Muscle of arm (tissue), 14 donors: ENCODE measurements at places on chromosomes 7 and 10.

GRCh38 chr7:110977127-110977737 lies 113.7 kb upstream of the LRRN3 start:
- DNase-seq = no peak

DNA sequence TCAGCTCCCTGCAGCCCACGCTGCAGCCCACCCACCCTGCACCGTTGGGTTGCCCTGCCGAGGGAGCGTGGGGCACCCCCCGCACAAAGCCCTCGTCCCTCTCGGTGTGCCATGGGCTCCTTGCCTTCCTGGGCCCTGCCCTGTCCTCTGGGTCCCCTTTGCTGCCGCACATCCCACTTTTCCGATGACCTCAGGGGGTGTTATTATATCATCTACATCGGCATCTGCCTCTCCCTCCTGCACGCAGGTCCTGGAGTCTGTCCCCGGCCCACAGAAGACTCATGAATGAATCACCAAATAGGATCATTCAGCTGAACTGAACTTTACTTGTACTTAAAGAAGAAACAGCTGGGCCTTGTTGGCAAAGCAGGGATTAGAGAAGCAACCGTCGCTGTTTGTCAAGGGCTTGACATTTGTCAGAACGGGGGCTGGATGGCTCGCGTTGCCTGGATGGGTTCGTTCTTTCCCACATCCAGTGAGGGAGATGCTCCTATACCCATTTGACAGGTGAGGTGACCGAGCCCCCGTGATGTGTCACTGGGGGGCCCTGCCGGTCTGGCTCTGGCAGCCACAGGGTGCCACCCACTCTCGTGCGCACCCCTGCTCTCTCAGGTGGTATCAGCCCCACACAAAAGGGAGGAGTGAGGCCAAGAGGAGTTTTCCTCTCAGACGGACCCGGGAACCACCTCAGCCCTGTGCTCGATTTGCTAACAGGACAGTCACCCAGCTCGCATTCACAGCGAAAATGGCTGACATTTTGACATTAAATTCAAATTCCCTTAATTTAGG lies 58.6 kb upstream of the EBF3 start:
- DNase-seq = peak; percentile 68

GRCh38 chr7:117408831-117409230 lies 18.5 kb downstream of the ASZ1 start:
- DNase-seq = no peak

DNA sequence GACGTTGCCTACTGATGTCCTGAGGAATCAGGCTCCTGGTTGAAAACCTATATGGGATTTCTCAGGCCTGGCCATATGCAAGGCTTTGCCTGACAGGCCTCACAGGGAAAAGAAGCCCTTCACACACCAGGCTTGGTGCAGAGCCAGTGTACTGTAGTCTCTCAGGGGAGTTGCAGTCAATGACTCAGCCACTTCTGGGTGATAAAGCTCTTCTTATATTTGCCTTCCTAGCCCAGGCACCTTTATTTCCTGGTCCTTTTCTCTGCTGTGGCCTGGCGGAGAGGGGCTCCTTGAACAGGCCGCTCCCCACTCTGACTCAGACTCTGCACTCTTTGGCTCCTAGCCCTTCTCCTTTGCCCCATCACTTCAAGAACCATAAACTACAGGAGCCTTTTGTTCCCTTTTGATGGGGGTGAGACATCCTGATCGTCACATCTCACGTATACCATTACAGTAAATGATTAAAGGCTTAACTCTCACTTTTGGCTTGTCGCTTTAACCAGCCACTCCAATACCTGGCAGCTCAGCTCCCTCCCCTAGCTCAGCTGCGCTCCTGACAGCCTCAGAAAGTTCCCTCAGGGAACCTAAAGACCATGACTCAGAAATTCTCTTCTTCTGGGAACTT lies 33.5 kb downstream of the DPY19L1 start:
- DNase-seq = no peak

GRCh38 chr10:69483963-69484362 lies 32.7 kb downstream of the TSPAN15 start:
- DNase-seq = no peak

GRCh38 chr10:125193306-125193877 lies 33.0 kb upstream of the CTBP2 start:
- no peak for DNase-seq

DNA sequence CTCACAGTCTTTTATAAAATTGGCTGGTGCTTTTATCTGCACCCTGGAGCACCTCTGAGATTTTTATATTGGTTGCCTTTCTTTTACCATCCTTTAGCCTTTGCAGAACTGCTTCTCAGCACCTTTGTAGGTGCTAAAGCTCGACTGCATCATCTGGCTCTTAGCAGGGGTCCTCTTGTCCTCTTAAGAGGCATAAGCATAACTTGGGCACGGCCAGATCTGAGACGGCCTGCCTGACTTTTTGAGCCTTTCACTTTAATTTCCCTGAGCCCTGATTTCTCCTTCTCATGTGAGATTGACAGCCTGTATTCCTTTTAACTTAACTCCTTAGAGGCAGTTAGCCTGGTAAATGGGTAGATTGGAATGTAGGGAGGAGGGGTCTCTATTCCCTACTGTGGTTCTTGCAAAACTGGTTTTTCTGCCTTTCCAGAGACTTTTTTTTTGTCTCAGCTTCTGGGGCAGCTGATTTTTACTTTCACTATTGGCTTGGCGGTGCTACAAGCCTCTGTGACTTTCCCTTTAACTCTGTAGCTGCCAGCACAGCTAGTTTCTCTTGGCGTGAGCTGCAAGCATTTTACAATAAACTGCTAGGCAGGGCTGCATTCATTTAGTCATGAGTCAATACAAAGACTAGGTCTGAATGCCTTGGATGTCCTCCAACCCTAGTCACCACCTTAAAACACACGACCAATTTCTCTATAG lies 24.0 kb downstream of the ZPBP start:
- DNase-seq = peak; percentile 38

DNA sequence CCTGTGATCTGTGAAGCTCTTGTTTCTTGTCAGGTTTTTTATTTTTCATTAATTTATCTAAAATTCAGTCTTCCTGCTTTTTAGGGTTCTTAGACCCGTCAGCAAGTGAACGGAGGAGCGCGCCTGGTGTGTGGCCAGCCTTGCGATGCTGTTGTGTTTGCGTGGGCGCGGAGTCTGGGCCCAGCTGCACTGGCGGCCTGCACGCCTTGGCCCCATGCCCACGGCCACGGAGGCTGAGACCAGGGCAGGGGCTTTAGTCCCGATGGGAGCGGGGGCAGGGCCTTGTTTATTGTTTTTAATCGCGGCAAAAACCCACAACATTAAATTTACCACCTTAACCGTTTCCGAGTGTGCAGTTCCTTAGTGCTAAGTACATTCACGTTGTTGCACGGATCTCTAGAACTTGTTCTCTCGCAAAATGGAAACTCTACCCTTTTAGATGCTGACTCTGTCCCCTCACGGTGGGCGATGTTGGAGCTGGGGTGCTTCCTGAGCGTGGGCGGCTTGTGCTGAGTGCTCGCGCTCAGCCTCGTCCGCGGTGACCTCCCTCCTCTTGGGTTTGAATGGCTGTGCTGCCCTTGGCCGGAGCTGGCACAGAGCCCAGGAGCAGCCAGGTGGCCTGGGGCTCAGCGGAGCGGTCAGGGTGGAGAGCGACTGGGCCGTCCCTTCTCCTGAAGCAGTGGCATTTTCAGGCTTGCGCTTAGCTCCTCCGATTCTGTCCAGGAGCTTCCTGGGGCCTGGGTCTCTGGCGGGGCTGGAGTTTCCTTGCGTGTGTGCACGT lies 69.1 kb downstream of the INPP5A start:
- DNase-seq = peak; percentile 56

DNA sequence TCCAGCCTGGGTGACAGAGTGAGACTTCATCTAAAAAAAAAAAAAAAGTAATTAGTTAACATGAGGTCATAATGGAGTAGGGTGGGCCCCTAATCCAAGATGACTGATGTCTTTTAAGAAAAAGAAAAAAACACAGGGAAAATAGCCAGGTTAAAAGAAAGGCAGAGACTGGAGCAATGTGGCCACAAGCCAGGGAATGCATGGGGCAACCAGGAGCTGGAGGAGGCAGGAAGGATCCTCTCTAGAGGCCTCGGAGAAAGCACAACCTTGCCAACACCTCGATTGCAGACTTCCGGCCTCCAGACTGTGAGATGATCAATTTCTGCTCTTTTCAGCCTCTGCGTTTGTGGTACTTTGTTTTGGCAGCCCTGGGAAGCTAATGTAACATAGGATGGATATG lies 121.5 kb downstream of the ITIH5 start:
- DNase-seq = no peak

DNA sequence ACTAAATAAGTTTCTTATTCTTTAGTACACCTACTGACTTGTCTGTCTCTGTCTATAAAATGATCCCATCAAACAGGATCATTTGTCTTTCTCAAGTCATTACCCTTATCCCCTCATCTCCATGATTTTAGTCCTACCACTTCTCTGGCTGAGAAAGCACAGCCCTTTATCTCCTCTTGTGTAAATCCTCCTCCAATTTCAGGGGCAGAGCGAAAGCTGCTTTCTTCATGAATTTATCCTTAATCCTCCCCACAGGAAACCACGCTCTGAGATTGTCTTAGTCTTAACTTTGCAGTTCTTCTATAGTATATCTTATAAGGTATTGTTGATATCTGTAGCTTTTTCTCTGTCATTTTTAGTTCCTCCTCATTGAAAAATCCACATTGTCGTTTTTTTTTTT lies 239.7 kb upstream of the PLXDC2 start:
- DNase-seq = no peak

GRCh38 chr10:117137031-117137910 lies 799 bp downstream of the VAX1 start:
- DNase-seq = no peak

- no peak for DNase-seq
These were observed 60.1 kb upstream of the SDK1 start for GRCh38 chr7:3240826-3241430.

- no peak for DNase-seq
These were observed 675 bp downstream of the SLC4A2 start for GRCh38 chr7:151060113-151060415.

- DNase-seq = peak; percentile 58
These were observed 69.8 kb downstream of the LSMEM1 start for GRCh38 chr7:112550468-112551060.

DNA sequence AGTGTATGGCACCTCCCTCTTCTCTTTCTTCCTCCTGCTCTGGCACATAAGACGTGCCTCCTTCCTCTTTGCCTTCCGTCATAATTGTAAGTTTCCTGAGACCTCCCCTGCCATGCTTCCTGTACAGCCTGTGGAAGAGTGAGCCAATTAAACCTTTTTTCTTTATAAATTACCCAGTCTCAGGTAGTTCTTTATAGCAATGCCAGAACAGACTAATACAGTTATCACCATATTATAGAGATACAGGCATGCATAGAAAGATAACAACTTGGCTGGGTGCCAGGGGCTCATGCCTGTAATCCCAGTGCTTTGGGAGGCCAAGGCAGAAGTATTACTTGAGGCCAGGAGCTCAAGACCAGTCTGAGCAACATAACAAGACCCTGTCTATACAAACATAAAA lies 53.2 kb downstream of the GCC1 start:
- DNase-seq = no peak

GRCh38 chr10:44880090-44880715 lies 30.9 kb upstream of the TMEM72 start:
- DNase-seq = no peak

GRCh38 chr10:18214691-18215563 lies 74.7 kb downstream of the CACNB2 start:
- DNase-seq = peak; percentile 64

- no peak for DNase-seq
These were observed 631.0 kb upstream of the ANKRD30A start for GRCh38 chr10:36494371-36494770.

- no peak for DNase-seq
These were observed 52.0 kb downstream of the ZRANB1 start for GRCh38 chr10:124993736-124994451.

GRCh38 chr10:113590581-113590980 lies 37.7 kb downstream of the HABP2 start:
- DNase-seq = no peak

GRCh38 chr7:43954524-43955228 lies 28.4 kb downstream of the UBE2D4 start:
- peak; percentile 11 for DNase-seq

DNA sequence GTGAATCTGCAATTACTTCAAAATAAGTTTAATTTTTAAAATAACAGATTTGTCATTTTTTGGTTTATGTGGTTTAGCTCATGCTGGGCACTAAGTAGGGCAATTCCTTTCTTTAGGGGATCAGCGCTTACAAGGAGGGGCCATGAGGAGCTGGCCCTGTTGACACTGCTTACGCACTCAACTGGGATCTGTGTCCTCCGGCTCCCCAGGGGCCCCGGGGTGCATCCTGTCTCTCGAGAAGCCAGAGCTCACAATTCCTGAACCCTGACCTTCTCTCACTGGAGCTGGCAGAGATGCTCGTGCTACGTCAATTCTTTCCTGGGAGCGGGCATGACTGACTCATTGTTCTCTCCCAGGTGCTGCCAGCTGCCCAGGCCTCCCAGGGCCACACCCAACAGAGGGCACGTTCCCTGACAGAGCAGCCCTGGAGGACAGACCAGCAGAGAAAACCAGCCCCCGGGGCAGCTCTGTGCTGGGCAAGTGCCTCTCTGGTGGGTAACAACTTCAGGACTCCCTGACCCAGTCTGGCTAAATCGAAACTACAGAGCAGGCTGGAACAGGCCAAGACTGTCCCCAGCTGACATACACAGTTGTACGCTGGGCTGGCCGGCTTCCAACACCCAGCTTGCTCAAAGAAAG lies 36.8 kb downstream of the CTBP2 start:
- DNase-seq = peak; percentile 62

DNA sequence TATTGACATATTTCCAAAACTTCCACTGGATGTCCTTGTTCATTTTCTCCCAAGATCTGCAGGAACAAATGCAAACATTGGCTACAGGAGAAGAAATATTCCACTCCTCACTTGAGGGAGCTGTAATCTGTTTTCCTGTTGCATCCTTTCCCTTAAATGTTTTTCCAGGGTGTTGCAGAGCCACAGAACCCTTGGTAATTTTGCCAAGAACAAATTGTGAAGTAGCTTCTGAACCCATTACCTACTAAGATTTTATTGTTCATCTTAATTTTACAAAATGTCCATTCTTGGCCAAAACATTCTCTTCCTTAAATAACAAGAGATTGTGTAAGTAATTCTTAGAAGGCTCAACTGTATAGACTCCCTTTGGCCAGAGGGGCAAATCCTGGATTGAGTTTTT lies 177.0 kb downstream of the GNAT3 start:
- DNase-seq = peak; percentile 56

GRCh38 chr7:15402436-15403136 lies 159.2 kb downstream of the AGMO start:
- no peak for DNase-seq

GRCh38 chr7:155230169-155230593 lies 67.5 kb upstream of the INSIG1 start:
- DNase-seq = peak; percentile 39

- DNase-seq = no peak
These were observed 120.8 kb upstream of the HPS1 start for GRCh38 chr10:98567391-98568133.

GRCh38 chr7:5699467-5700384 lies 81.7 kb downstream of the RNF216 start:
- DNase-seq = no peak
